ENCODE measurements at places on chromosomes 2 and 18. TPM values are rescaled to one million over a fixed set of nuclear protein-coding genes. Genes with fewer than 3 reads are reported as not detected.

BOLL gene
- total RNA-seq: not detected

SH2D6 gene
- total RNA-seq: not detected

ACTG2 gene
- 110 TPM for total RNA-seq

DSG2 gene
- total RNA-seq: 9.9 TPM

DNA sequence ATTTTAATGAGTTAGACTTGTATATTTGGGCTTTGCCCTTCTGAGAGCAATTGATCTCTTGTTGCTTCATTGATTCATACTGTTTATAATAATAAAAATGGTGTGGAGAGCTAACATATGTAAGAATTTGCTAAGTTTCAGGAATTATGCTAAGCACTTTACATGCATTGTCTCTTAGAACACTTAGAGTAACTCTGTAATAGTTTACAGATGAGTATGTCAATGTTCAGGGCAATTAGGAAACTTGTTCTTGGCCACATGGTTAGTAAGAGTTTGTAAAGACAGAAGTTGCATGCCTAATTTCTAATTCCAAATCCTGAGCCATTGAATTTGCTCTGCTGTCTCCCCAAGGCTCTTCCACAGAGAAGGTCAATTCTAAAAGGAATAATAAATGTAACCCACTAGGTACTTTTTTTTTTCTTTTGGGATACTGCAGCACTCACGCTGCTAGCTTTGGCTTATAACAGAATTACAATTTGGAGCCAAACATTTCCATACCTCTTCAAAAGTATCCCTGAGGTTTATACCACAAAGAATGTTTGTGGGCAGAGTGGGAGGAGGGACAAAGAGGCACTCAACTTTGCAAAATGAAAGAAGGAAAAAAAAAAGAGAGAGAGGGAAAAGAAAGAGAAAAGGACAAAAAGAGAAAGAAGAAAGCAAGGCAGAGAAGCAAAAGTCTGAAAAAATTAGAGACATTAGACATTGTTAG lies 232.4 kb downstream of the CALCRL start:
- no peak for DNase-seq

- DNase-seq: no peak
Measured at GRCh38 chr2:174121175-174121574, 127.2 kb downstream of the OLA1 start.

- DNase-seq: no peak
Measured at GRCh38 chr2:106085181-106085940, 108.7 kb downstream of the UXS1 start.

DNA sequence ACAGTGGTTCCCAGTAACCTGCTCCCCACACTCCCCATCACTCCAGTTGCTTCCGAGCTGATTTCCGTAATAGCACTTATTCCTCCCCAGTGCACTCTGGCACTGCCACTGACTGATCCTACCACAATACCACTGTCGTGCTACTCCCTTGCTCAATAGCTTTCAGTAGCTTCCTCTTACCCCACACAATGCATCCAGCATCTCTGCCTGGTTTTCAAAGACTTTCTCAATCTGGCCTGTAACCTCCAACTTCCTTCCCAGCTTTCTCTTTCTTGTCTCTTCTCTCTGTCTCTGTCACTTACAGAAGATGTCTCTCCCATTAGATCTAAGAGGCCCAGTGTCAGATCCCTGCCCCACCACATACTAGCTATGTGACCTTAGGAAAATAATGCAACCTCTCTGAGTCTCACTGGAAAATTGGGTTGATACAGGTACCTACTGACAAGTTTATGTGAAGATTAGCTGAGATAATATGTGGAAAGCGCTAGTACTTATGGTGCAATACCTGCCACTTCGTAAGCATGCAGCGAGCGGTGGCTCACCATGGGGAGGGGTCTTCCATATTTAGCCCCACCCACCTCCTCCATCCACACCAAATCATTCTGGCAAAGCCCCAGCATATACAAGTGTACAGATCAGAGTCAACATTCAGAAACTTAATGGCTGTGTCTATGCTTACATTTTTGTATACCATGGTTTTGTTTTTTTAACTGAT lies 36.7 kb downstream of the SFXN5 start:
- DNase-seq: no peak

GRCh38 chr18:45464619-45465018 lies 150.7 kb upstream of the SLC14A2 start:
- DNase-seq: no peak

- DNase-seq: no peak
Measured at GRCh38 chr2:195608768-195609454, 48.1 kb upstream of the SLC39A10 start.

DNA sequence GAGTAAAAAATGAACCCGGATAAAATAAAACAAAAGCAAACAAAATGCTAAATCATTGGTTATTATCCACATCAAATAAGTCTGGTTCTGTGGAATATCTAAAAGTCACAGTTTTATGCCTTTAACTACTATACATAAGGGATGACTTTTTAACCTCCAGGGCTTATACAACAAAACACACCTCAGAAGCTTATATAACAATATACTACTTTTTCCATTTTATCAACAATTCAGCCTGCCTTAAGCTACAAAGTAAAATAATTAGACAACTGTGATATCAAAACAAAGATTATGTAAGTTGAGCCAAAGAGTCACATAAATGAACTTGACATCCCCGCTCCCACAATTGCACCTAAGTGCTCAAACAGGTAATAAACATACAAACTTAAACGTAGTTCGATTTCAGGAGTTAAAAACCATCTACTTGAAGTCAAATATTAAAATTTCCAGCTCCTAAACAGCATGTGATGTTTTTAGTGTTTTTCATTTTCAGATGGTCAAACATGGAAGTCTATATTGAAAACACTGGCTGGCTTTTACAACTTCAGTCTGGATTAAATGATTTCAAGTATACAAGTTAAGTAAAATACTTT lies 54.7 kb downstream of the ATIC start:
- DNase-seq: no peak

DNA sequence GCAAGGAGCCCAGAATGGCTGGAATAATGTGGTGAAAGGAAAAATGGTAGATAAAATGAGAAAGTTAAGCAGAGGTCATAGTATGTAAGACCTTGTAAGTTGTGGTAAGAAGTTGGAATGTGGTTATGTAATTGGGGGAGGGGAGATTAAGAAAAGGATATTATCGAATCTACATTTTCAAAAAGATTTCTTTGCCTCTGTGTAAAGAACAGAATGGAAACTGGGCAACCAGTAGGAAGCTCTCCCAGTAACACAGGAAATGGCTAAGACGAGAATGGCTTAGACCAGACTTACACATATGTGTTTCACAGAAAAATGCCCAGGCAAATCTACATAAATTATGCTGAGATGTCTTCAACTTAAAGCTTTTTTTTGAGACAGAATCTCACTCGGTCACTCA lies 13.2 kb downstream of the MEMO1 start:
- no peak for DNase-seq

GRCh38 chr2:37877457-37878315 lies 47.4 kb upstream of the RMDN2 start:
- DNase-seq: no peak

DNA sequence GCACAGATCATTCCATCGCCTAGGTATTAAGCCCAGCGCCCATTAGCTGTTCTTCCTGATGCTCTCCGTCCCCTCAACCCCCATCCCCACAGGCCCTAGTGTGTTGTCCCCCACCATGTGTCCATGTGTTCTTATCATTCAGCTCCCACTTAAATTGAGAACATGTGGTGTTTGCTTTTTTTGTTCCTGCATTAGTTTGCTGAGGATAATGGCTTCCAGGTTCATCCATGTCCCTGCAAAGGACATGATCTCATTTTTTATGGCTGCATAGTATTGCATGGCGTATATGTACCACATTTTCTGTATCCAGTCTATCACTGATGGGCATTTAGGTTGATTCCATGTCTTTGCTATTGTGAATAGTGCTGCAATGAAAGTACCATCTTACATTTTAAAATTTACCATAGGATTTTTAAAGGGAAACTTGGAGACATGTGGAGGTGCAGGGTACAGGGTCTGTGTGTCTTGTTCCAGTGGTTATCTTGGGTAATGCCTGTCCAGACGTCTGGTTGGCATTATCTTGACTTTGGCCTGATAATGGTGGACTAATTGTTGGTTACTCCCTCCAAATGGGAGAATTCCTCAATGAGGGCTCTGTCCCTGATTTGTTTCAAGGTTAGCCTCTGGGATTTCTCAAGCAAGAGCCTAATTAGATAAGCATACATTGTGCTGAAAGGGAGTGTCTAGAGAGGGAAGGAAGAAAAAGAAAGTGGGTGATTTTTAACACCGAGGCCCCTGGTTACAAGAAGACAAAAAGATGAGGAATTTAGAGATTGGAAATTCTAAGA lies 21.6 kb downstream of the KLHL23 start:
- DNase-seq: no peak

DNA sequence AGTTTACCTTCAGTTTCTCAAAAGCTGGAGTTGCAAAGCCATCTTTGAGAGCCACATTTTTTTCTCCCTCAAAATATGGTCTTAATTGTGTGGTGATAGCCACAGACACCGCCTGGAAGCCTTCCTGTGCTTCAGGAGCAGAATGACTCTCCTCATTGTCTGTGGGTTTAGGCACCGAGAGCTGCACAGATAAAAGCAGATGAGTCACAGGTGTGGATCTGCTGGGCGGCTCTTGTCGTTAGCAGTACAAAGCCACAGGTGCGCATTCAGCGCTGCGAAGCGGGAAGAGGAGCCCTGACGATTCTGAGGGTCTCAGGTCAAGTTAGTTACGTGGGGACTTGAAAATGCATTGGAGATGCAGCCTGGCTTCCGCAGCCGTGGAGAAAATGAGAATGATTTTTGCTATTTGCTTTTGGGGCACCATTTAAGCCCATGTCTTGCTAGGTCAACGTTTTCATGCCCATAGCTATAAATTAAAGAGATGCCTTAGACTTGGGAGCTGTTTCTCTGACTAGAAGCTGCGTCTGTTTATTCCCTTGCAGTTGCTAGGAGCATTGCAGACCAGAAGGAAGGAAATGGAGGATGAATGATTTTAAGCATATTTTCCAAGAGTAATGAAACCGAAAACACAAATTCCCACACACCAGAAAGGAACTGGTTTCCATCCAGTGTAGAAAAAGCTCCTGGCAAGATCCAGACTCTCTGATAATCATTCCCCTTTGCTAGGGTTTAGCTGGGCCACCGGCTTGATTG lies 51.5 kb downstream of the KLHL29 start:
- DNase-seq: no peak

Data from esophagus squamous epithelium (tissue), 5 donors.